ENCODE measurements at places on chromosomes 5 and 9. TPM values are rescaled to one million over a fixed set of nuclear protein-coding genes. Genes with fewer than 3 reads are reported as not detected.

PTPN3 gene
- 8.4 TPM for total RNA-seq

DOCK2 gene
- total RNA-seq: 0.58 TPM

FOXD1 gene
- 10.3 TPM for total RNA-seq

TMEM171 gene
- 2.4 TPM for total RNA-seq

PCDH1 gene
- total RNA-seq: 53.0 TPM

SLC36A2 gene
- not detected for total RNA-seq

CYSRT1 gene
- 1.3 TPM for total RNA-seq

PTGES gene
- total RNA-seq: 21.0 TPM

KIF12 gene
- 6.3 TPM for total RNA-seq

SPINK4 gene
- total RNA-seq: not detected

PDLIM4 gene
- 26.5 TPM for total RNA-seq

FOXB2 gene
- not detected for total RNA-seq

MLANA gene
- total RNA-seq: not detected

LCN9 gene
- not detected for total RNA-seq

ABCA1 gene
- total RNA-seq: 2.3 TPM

SEC16A gene
- 33.5 TPM for total RNA-seq

NRARP gene
- 35.5 TPM for total RNA-seq

JAKMIP2 gene
- not detected for total RNA-seq

CAVIN4 gene
- total RNA-seq: 0.95 TPM

WDR36 gene
- 44.7 TPM for total RNA-seq

SLC1A3 gene
- total RNA-seq: 24.7 TPM

C6 gene
- total RNA-seq: not detected

SLIT3 gene
- 0.35 TPM for total RNA-seq

PDZD2 gene
- total RNA-seq: 2.9 TPM

LVRN gene
- total RNA-seq: not detected

PHF24 gene
- total RNA-seq: not detected

PHYHD1 gene
- not detected for total RNA-seq
